ENCODE measurements at places on chromosomes 11 and 22. TPM values are rescaled to one million over a fixed set of nuclear protein-coding genes. Genes with fewer than 3 reads are reported as not detected.

TRIM6 gene
- total RNA-seq: not detected

BEST1 gene
- 0.05 TPM for total RNA-seq

MMP11 gene
- 6.6 TPM for total RNA-seq

NDUFS8 gene
- total RNA-seq: 77.7 TPM

GDPD5 gene
- total RNA-seq: 5.8 TPM

MIOX gene
- not detected for total RNA-seq

CPT1B gene
- 17.1 TPM for total RNA-seq
